Activated CD4-positive, alpha-beta T cell treated with anti-CD3 and anti-CD28 coated beads, Interleukin-2, amount 50 U/mL, for 4 hours (primary cell): ENCODE measurements at places on chromosomes 6 and 20.

- DNase-seq: no peak
Observed at GRCh38 chr6:114514170-114514569, 171.3 kb upstream of the HS3ST5 start.

- peak; percentile 21 for DNase-seq
Observed at GRCh38 chr6:16206595-16207037, 31.8 kb upstream of the GMPR start.

- DNase-seq: no peak
Observed at GRCh38 chr6:4402477-4402976, 267.2 kb upstream of the ECI2 start.

DNA sequence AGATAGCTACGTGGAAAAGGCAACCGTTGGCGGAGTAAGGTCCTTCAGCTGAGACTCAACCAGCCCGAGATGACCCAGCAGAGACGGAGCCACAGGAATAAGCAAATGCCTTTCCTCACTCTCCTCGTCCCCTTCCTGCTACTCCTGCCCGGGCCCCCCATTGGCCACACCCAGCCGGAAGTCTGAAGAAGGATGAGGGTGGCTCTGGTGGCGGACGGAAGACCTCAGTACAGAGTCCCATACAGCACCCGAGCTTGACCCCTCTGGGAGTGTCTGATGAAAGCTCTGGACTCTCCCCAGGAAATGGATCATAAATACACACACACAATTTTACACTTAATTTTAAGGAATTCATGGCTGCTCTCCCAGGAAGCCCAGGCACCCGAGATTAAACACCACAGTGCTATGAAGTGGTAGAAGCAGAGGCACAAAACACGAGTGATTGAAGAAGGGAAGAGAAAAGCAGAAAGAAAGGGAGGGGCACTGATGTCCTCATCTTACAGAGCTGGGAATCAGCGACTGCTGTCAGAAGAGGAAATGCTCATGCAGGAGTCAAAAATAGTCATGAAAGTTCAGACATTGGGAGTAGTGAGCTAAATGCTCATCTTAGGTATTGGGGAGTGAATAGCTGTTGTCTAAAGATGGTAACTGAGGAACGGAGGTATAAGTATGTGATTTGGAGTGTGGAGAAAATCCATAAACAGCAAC is 125.6 kb downstream of the BANF2 start:
- no peak for DNase-seq

GRCh38 chr6:15876406-15876805 is 213.6 kb upstream of the DTNBP1 start:
- no peak for DNase-seq

GRCh38 chr6:143125864-143126573 is 65.3 kb downstream of the AIG1 start:
- DNase-seq: no peak

DNA sequence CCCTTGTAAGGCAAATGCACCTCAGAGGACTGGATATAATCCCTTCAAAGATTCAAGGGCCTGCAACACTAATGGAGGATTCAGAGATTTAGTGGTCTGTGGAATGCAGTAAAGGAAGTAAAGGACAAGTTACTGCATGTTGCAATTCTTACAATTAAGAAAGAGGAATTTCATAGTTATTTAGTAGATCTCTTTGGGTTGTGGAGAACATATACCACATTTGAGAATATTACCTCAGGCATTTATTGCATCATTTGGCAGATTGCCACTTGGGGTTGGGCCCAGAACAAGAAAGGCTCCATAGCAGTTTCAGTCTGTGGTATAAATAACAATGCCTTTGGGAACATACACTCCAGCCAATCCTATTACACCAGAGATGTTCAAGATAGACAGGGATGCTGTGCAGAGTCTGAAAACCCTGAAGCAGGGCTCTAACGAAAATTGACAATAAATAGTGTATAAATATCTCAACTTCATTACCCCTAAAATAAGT is 20.9 kb upstream of the EPM2A start:
- DNase-seq: no peak

DNA sequence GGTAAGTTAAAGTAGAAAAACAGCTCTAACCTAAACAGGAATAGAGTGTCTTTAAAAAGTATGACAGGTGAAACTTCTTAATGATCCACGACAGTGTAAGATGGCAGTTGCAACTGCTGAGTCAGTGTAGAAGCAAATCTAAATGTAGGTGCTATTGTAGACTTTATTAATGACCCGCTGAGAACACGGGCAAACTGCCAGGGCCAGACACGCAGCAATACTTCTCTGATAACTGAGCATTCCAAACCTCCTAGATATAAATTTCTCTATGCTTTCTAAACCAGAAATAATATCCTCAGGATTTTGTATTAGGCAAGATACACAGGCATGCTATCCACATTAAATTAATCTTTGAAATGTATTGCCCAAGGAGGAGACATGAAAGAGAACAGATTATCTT is 1076.4 kb downstream of the HACE1 start:
- DNase-seq: no peak

GRCh38 chr6:138291036-138291848 is 73.0 kb upstream of the PBOV1 start:
- no peak for DNase-seq

- DNase-seq: no peak
Observed at GRCh38 chr6:122665929-122666328, 55.7 kb downstream of the PKIB start.

DNA sequence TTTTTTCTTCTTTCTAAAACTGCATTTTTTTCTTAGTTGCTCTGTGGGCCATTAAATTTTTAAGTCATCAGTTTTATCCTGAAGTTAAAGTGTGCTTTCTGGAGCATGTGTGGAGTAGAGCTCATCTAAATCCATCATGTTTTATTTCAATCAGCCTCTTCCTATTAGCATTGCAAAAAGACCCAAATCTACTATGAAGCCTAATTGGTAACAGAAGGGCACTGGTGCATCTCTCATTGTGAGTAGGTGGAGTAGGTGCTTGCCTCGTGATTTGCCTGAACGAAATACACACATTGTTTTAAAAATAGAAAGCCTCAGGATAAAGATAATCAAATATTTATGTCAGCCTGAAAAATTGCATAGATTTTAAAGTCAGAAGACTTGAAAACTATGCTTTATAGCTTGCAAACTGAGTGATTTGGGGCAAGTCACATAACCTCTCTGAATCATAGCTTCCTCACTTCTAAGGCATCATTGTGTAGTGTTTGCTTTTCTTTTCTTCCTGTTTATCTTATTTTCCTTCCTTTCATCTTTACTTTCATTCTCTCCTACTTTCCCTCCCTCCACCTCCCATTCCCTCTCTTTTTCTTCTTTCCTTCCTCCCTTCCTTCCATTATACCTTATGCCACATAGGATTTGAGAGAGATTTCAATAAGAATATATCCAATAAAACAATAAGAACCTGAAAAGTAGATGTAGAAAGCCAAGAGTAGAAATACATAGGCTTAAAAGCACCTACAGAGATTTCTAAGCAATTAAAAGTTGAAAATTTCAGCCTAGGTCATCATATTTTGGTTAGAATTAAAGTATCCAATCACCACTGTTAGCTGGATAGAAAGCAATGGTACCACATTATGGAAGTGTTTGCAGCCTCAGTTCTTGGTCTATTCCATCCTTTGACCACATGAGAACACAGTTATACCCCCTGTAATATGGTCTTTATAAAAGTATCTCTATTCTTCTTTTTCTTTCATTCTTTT is 49.6 kb upstream of the RNF146 start:
- no peak for DNase-seq

DNA sequence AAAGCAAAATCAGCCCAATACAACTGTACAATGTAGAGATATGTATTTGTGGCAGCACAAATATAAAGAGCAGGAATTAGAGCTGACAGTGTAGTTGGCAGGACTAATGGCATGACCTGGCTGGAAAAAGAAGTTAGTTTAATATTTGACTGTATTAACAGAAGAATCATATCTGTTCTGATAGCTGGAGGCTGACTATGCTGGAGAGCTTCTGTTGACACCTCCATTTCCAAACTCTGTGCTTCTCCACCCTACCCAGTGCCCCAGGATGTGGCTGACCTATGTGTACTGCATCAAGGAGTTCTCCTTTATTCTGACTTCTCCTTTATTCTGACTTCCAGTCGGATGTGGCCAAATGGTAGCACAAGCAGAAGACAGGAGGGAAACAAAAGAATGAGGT is 299.3 kb downstream of the PKHD1 start:
- no peak for DNase-seq

GRCh38 chr20:34055290-34055689 is 56.8 kb downstream of the EIF2S2 start:
- no peak for DNase-seq

GRCh38 chr6:109925075-109925474 is 53.0 kb upstream of the GPR6 start:
- DNase-seq: no peak

- DNase-seq: no peak
Observed at GRCh38 chr6:44227148-44227793, 3.9 kb downstream of the SLC29A1 start.

- DNase-seq: no peak
Observed at GRCh38 chr6:106773522-106773921, 144.1 kb downstream of the QRSL1 start.

- DNase-seq: no peak
Observed at GRCh38 chr20:8394308-8394945, 262.4 kb downstream of the PLCB1 start.

- no peak for DNase-seq
Observed at GRCh38 chr6:41344876-41345275, 9.5 kb downstream of the NCR2 start.

- no peak for DNase-seq
Observed at GRCh38 chr6:47524136-47524845, 46.7 kb downstream of the CD2AP start.

DNA sequence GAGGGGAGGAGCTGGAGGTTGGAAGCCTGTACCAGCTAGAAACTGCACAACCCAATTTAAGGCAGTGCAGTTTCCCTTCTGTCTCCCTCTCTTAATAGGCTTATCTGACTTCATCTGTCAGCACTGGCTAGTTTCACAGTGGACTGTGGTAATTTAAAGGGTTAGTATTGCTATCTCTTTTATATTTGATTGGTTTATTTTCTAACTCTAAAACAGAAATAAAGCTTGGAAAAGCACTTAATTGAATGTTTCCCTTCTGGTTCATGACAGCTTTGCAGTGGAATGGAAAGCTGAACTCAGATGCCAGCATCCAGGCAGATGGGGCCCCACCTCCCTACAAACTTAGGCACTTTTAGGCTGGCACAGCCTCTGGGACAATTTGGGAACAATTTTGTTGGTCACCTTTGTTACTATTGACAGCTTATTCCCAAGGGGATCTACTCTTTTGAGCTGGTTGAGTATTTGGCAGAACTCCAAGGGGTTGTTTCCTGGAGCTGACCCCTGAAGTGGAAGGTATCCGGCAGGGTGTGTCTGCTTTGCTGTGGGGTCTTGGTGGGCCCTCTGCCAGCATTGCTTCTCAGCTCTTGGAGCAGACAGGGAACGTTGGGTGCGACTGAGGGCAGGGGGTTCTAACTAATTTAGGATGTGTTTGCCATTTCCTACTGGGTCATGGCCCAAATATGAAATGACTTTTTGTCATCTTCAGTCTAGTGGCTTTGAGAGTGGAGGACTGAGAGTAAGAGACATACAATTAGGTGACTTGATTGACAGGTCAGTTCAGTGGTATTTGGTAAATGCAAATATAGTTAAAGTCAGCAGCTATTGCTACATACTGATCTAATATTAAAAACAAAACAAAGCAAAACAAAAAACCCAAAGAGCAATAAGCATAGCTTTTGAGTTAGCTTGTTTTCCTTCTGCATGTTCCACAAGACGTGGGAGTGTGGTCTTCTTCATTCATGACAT is 9.3 kb downstream of the SH3BGRL2 start:
- no peak for DNase-seq

DNA sequence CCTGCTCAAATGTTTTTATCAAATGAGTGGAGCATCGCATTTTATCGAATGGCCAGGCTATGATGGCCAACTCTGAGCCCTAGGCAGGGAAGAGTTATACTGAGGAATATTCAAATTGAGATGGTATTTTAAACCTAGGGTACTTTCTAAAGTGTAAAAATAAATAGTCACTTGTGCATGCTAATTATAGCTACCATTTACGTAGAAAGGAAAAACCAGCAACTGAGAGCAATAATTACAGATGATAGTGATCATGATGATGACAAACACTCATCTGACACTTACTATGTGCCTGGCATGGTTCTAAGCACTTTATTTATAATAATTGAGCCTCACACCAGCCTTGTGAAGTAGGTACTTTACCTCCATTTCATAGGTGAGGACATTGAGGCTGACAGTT is 455.7 kb downstream of the CD83 start:
- no peak for DNase-seq

- DNase-seq: no peak
Observed at GRCh38 chr6:51494342-51494741, 593.1 kb downstream of the PKHD1 start.

DNA sequence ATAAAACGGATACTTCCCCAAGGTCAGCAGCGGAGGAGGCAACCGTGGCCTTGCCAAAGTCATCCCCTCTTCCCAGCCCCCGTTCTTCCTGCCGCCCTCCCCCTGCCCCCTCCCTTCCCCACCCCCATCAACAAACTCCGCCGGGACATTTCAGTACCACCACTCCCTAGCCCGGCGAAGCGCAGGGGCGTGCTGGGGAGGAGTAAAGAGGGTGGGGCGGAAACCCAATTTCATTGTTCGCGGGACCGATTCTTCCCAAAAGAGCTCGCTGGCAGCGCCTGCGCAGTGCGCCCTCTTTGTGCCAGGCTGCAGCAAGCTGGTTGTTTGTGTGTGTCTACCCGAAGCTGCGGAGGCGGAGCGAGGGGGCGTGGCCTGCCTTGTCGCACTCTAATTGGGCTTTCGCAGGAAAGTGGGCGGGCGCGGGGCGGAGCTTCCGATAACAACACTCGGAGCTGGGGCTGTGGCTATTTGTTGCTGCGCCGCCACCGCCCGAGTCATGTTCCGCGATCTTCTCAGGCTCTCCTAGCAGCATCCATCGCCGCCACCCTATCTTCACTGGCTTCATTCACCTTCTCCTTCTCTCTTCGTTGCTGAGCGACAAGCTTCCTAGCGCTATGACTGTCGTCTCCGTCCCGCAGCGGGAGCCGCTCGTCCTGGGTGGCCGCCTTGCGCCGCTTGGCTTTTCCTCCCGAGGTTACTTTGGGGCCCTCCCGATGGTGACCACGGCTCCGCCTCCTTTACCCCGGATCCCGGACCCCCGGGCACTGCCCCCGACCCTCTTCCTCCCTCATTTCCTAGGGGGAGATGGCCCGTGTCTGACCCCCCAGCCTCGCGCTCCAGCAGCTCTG is at the start of gene PNRC1:
TSS of gene PNRC1 (plus strand) at position 471 of the 848 bp plus-strand sequence. CDS start at position 615, 144 bp downstream.
- peak; percentile 100 for DNase-seq

DNA sequence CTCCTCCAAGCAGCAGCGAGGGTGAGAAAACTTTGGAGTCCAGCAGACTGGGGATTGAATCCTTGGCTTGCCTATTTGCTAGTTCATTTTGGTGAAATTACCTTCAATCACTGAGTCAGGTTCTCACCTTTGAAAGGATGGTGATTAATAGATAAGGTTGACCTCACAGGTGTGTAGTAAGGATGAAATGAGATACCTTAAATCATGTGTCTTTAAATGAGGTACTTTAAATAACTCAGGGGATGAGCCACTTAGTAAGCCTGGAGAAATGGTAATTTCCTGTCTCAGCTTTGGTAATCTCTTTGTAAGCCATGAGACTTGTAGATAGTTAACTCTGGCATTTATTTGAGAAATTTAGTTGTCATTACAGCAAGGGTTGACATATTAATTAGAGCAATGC is 70.2 kb downstream of the TULP4 start:
- no peak for DNase-seq

- DNase-seq: no peak
Observed at GRCh38 chr6:111661541-111662061, 55.9 kb upstream of the TRAF3IP2 start.
